Stimulated activated CD4-positive, alpha-beta T cell treated with anti-CD3 and anti-CD28 coated beads, Interleukin-1b, Interleukin-23, amount 100 ng/mL, for 48 hours (primary cell): ENCODE measurements at places on chromosomes 1 and 21.
A peak's percentile ranks its signal among the peaks of the same experiment; 100 is the strongest.

- DNase-seq: no peak
These were observed 23.1 kb upstream of the ADGRB2 start for GRCh38 chr1:31787261-31787660.

DNA sequence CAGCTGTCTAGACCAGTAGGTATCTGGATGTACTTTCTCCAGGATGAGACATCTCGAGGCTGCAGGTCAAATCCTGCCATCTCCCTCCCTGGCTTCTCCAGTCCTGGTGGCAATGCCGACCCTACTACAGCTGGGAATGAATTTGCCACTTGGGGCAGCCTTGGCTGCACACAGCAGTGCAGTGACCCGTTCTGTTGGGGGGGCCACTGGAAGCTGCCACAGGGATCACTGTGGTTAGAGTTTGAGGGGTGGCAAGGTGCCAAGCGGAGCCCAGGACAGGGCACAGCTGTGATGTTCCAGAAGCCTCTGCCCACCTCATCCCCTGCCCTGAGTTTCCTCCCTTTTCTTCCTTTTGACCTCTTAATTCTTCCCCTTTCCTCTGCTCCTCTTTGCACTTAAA lies 17.1 kb downstream of the COL6A2 start:
- DNase-seq: no peak

- no peak for DNase-seq
These were observed 398.8 kb upstream of the CXADR start for GRCh38 chr21:17114045-17114444.

DNA sequence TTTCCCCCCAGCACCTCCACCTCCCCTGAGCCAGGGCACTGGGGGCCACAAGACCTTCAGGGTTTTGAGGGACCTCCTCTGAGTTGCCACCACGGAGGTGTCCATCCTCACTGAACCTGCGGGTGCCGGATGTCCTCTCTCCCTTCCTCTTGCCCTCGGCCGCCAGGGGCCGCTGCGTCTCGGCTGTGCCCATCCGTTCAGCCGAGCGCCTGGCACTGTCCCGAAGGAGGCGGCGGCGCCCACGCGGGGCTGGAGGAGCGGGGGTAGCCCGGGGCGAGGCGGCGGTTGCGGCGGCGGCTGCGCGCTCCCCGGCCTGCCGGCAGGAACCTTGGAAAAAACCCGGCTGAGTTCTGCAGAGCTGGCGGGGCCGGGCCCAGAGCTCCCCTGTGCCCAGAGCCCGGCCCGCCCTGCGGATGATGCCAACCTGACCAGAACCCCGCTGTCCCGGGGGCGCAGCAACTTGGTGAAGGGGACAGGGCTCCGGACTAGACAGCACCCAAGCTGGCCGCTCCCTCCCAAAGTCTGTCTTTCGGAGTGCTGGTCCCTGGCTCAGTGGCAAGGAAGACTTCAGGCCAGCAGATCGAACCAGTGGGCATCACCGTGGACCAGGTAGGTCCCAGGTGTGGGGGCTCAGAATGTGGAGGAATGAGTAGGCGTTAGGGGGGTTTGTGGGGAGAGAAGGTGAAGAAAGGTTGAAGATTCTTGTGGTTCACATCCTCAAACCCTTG lies 3.7 kb upstream of the PPM1J start:
- peak; percentile 71 for DNase-seq

GRCh38 chr21:17616831-17617230 lies 4.1 kb upstream of the BTG3 start:
- no peak for DNase-seq

- no peak for DNase-seq
These were observed 40.6 kb downstream of the SELL start for GRCh38 chr1:169670836-169671235.

DNA sequence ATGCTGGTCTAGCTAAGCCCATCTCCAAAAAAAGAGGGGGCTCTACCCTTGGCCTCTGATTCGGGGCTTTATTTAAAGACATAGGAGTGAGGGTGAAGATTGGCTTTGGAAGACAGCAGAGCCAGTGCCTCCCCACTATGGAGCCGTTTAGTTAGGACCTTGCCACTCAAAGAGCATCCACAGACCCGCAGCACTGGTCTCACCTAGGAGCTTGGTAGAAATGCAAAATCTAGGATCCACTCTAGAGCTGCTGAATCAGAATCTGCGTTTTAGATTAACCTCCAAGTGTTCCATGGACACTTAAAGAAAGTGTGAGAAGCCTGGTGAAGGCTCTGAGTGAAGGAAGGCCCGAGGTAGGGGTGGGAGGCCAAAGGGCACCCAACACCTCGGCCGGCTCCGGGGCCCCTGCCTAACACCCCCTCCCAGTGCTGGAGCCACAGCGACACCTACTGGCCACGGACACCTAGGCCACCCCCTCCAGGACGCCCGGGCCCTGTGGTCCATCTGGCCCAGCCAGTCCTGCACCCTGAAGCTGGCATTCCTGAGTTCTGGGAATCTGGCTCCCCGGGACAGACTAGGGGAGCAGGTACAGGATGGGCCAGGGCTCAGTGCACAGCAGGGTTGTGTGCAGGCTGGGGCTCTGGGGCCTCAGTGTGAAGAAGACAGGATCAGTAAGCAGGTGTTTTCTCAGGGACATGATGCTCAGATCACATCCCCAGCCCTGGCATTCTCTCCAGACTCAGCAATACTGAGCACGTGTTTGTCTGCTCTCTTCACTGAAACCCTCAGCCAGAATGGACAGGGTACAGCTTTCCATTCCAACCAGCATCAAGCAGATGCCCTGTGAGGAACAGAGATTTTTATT lies 79.2 kb downstream of the TMEM53 start:
- peak; percentile 79 for DNase-seq

DNA sequence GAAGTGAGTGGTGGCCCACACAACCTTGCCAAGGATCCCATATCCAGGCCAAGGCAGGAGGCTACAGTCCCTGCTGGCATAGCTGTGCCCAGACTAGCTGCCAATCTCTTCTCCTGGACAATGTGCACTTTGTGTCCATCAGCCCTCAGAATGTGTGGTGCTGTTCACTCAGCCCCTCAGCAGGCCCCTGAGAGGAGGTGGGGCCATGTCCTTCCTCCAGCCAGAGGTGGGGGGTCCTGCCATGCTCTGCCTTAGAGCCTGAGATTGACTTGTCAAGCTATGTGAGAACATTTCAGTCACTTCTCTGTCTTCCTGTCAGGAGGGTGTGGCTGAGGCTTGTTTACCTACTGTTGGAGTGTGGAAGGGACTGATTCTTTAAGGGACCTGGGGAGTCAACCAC lies 1.4 kb downstream of the NCF2 start:
- no peak for DNase-seq

DNA sequence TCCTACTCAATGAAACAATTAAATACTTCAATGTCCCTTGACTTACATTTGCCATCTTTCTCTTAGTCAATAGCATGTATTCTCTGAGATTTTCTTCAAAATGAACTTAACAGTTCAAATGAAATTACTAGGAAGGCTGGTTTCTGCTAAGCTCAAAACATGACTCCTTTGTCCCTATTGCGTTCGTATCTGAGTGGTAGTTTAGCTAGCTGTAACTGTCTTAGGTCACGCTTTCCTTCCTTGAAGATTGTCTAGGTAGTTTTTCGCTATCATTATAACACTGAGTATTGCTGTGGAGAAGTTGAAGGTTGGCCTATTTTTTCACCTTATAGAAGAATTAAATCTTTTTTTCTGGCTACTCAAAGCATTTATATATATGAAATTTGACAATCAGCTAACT lies 1535.2 kb downstream of the PLA2G4A start:
- DNase-seq: no peak

GRCh38 chr1:210397252-210397651 lies 68.5 kb downstream of the HHAT start:
- DNase-seq: no peak

DNA sequence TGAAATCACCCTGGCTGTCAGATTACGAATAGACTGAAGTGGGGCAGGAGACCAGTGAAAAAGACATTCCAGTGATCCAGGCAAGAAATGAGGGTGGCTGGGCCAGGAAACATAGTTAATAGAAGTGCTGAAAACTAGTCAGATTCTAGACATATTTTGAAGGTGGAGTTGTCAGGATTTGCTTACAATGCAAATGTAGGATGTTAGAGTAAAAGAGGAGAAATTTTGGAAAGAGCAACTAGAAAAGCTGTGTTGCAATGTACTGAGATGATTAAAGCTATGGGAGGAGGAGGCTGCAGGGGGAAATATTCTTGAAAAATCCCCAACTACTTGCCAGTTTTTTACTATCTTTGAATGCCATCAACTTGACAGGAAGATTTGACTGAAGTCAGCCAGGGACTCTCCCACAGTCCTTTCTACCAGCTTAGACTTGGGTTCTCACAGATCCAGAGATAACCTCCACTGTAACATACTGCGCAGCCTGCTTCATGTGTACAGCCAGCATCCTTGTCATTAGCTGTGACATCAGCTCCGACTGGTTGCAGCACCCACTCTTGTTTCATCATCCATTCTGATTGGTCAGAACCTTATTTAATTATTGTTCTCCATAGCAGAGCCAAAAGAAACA lies 109.7 kb downstream of the TSEN15 start:
- DNase-seq: peak; percentile 62

- no peak for DNase-seq
These were observed 996 bp upstream of the MGST3 start for GRCh38 chr1:165629848-165630628.

GRCh38 chr1:235865565-235866204 lies 1.0 kb downstream of the LYST start:
- no peak for DNase-seq

GRCh38 chr1:26775666-26776065 lies 12.1 kb upstream of the PIGV start:
- DNase-seq: no peak

GRCh38 chr1:30376054-30376697 lies 347.2 kb downstream of the MATN1 start:
- DNase-seq: no peak

DNA sequence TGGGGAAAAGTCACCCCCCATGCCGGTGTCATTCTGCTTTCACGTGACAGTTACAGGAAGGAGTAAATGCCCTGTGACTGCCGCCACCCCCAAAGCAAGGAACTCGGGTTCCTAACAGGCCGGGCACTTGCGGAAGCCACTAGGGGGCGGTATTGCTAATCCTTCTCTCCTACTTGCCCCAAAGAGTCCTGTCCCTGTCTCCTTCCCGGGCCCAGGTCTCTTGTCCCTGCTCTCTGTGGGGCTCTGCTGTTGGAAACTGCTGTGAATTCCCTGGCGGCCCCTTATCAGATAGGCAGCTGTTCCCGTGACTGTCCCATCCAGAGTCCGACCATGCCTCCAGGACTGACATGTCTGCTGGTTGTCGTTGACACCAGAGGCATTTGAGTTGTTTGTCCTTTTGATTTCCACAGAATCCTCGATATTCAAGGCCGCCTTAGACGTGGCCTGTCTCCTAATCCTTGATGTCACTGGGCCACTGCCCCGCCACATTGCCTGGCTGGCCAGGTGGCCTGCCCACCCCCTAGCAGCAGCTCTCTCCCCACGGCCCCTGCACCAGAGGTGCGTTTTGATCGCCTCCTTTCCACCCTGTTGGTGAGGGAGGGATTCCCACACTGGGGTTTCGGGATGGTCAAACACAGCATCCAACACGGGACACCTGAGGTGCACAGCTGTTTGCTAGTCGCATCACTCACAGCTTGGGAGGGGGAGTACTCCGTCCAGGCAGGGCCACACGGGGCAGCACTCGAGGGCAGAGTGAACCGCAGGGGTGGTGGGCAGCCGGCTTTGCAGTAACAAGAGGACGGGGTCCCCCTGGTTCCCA lies 37.3 kb downstream of the CHAF1B start:
- peak; percentile 32 for DNase-seq

- no peak for DNase-seq
These were observed 13.0 kb upstream of the SLC35A3 start for GRCh38 chr1:99956755-99957154.

DNA sequence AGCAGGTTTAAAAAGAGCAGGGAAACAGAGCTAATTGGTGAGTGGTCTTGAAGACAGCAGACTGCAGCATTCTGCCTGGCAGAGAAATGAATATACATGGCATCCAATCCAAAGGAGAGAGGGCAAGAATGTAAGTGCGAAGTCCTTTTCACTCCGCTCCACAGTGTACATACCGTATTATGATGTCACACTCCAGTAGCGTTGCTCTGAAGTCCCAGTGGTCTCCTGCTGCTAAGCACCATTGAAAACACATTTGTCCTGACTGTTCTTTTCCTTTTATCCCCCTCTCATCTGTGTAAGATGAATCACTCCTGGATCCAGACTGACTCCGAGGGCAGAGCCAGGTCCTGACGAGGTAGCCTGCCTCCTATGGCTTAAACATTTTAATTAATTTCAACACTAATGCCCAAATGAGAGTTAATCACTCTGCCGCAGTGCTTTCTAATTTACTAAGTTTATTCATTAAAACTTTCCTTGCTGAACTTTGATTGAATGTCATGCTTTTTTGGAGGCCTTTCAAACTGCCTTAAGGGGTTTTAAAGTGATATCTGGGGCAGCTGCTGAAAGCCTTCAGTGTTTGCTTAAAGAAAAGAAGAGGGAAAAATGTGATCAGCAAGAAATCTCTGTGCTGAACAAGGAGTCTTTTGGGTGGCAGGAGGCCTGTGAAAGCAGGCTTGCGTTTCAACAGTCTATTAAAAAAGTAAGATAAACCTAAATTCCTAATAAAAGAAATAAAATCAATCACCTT lies 227.2 kb downstream of the ATG4C start:
- no peak for DNase-seq

DNA sequence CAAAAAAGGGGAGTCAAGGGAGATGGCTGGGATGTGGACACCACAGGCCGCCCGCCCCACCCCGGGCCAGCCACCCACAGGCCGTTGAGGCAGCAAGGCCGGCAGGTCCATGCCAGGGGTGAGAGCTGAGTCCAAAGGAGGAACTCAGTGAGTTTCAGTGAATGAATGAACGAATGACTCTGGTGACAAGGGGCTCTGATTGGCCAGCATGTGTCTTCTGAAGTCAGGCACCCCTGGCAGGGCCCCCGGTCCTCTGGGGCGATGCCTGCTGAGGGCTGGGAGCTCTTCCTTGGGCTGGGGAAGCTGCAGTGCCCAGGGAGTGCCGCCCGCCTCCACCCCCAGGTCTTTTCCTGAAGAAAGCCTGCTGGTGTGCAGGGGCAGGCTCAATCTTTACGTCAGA lies 236.1 kb upstream of the VAMP3 start:
- no peak for DNase-seq

DNA sequence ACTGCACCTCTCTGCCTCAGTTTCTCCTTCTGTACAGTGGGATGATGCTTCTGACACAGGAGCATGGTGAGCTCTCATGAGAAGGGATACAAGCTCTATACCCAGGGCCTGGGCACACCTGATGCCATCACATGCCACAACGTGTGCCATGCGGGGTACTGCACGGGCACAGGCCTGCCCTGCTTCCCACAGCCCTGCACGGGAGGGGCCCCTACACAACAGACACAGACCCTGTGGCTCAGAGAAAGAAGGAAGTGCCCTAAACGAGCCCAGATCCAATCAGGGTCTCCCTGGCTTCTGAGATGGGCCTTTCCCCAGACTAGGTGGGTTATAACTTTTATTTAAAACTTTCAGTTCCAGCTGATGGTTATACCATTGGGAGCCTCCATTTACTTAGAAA lies 24.6 kb downstream of the C2CD2 start:
- DNase-seq: no peak

- DNase-seq: no peak
These were observed 142.8 kb upstream of the COA6 start for GRCh38 chr1:234230414-234230862.
